Activated T-helper 1 cell treated with anti-CD3 and anti-CD28 coated beads, Interleukin-12 subunit alpha, Interleukin-12 subunit beta, Interleukin-2, Interleukin-4 antibody, amounts not matched to agents 30 ng/mL and 10 ng/mL and 1 ng/mL, durations not matched to agents 14 hours and 24 hours and 36 hours (primary cell): ENCODE measurements at places on chromosomes 3 and 15. TPM values are rescaled to one million over a fixed set of nuclear protein-coding genes. Genes with fewer than 3 reads are reported as not detected.

PPP1R14D gene
- not detected in 2 replicates for total RNA-seq

OSTN gene
- not detected in 2 replicates for total RNA-seq

DUOXA2 gene
- total RNA-seq, result not detected in 2 replicates

TM6SF1 gene
- 4.5 and 5.2 TPM in 2 replicates for total RNA-seq

ZBTB20 gene
- total RNA-seq, result 3.4 and 4.1 TPM in 2 replicates
